ENCODE measurements at places on chromosomes 13 and 19.

DNA sequence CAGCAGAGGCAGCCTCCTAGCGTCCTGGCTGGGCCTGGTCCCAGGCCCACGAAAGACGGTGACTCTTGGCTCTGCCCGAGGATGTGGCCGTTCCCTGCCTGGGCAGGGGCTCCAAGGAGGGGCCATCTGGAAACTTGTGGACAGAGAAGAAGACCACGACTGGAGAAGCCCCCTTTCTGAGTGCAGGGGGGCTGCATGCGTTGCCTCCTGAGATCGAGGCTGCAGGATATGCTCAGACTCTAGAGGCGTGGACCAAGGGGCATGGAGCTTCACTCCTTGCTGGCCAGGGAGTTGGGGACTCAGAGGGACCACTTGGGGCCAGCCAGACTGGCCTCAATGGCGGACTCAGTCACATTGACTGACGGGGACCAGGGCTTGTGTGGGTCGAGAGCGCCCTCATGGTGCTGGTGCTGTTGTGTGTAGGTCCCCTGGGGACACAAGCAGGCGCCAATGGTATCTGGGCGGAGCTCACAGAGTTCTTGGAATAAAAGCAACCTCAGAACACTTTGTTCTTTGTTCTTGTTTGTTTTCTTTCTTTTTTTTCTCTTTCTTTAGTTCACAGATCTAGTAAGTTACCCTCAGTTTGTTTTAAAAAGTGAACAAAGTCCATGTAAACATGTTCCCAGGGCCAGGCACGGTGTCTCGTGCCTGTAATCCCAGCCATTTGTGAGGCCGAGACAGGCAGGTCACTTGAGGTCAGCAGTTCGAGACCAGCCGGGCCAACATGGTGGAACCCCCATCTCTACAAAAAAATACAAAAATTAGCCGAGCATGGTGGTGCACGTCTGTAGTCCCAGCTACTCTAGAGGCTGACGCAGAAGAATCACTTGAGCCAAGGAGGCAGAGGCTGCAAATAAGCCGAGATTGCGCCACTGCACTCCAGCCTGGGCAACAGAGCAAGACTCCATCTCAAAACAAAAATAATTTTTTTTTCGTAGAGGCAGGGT is 10.2 kb downstream of the ANGPTL4 start:
- no peak for DNase-seq

DNA sequence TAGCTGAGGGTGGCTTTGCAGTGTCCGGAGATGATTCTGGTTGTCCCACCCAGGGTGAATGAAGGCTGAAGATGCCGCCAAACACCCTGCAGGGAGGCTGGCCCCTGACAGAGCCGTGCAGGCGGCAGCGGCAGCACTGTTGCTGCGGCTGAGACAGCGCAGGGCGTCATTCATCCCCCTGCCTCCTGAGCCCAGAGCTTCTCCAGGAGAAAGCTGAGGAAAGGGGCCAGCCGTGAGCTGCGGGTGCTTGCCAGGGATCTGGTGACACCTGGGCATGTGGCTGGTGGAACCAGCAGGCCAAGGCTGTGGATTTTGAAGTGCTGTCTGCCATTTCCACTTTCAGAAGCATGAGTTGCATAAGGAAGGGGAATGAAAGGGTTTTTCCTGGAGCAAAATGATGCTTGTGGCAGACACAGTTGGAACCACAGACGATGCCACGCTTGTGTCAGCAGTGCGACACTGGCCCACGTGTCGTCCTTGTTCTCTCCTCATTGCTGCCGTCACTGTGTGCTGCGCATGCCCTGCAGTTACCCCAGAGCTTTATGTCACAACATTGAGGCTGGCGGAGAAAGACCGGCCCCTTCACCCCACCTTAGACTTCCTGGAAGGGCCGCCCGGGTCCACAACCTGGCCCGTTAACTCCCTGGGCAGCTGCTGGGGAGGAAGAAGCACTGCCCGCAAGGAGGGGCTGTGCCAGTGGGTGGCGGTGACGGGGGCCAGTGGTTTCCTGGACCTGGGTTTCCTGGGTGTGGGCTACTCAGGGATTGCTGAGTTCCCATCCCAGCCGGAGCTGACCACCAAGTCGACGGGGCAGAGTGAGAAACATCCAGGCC is 22.7 kb downstream of the TFDP1 start:
- no peak for DNase-seq

- DNase-seq = no peak
Measured at GRCh38 chr13:26721251-26722121, 39.1 kb downstream of the GPR12 start.

DNA sequence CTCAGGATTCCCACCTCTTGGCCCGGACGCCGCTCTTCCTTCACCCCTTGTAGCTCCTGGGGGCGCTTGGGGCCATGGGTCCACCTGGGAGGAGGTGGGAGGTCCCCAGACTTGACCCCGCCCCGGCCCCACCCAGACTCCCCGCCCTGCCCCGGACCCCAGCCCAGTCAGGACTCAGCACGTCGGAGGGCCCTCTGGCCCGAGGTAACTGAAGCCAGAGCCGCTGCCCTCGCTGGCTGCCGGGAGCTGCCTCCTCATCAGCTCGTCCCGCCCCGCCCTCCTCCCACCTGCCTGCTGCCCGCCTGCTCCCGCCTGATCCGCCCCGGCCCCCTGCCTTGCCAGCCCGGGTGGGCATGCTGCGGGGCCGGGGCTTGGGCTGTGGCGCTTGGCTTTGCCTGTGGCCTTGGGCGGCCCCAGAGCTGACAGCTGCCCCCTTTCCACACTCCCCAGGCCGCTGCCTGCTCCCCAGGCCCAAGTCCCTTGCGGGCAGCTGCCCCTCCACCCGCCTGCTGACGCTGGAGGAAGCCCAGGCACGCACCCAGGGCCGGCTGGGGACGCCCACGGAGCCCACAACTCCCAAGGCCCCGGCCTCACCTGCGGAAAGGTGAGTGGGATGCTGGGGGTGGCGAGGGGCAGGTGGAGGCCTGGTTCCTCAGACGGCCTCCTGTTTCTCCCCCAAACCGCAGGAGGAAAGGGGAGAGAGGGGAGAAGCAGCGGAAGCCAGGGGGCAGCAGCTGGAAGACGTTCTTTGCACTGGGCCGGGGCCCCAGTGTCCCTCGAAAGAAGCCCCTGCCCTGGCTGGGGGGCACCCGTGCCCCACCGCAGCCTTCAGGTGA is 9.4 kb downstream of the ARHGAP33 start:
- DNase-seq = no peak

- DNase-seq = no peak
Measured at GRCh38 chr19:33040994-33041827, 23.5 kb downstream of the RHPN2 start.

DNA sequence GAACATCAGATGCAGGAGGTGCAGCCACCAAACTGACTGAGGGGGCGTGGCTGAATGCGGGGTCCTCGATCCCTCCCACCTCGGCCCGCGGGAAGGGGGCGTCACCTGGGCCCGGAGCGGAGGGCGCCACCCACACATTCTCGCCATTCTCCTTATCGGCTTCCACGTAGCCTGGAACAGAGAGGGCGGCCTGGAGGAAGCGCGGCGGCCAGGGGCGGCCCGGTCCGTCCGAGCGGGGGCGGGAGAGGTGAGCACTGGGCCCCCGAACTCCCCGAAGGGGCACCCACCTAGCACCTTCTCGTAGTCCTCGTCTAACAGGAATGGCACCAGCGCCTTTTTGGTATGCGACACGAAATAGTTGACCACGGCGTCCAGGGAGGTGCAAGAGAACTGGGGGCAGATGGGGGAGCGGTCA is 11.8 kb downstream of the STAP2 start:
- DNase-seq = no peak

DNA sequence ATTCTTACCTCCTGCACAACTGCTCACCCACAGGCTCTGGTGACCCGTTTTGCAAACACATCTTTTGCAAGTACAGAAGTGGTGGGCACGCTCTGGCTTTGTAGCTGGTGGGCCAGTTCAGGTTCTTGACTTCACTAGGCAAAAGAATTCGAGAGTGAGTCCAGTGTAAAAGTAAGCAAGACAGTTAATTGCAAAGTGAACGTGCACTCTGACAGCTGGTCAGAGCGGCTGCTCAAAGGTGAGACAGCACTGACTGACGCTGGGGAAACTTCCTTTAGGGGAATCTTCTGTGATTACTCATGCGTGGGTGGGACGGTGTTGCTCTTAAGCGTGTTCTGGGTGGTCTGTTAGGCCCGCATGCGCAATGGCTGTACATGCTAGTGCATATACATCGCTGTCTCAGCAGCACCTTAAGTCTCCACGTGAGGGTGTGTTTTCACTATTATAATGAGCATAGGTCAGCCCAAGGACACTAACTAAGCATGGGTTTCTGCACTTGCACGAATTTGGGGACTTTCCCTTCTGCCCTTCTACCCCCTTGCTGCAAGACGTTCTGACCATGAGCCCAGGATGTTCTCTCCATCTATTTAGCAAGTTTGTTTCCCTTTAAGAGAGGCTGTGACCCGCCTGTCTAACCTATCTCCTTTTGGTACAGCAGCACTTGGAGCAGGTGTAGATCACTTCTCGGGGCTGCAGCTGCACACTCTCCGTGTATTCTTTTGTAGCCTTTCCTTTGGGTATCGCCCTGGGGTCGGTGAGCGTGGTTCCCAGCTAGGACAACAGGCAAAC is 30.2 kb upstream of the CD33 start:
- no peak for DNase-seq

- DNase-seq = no peak
Measured at GRCh38 chr13:77386046-77386445, 59.2 kb upstream of the MYCBP2 start.

DNA sequence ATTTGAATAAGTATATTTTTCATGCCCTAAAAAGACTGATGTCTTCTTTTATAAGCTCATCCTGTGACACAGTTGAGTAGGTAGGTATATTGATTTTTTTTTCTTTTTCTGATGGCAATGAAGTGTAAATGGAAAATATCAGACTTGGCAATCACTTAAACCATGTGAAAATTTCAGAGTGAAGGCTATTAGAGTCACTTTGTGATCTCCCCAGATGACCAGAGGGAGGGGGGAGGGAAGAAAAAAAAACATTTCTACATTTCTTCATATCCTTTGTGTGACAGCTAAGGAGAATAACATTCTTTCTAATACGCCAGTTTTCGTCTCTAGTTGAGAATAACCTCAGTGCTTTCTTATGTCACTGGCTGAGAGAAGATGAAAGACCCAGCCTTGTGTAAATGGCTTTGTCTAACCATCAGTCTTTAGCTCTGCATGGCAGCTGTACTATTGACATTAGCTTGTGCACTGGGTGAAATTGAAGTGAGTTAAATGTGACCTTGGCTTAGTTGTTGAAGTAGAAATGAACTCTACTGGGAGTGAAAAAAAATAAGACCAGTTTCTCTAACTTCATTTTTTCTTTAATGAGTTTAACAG is 332.1 kb upstream of the DACH1 start:
- DNase-seq = no peak

DNA sequence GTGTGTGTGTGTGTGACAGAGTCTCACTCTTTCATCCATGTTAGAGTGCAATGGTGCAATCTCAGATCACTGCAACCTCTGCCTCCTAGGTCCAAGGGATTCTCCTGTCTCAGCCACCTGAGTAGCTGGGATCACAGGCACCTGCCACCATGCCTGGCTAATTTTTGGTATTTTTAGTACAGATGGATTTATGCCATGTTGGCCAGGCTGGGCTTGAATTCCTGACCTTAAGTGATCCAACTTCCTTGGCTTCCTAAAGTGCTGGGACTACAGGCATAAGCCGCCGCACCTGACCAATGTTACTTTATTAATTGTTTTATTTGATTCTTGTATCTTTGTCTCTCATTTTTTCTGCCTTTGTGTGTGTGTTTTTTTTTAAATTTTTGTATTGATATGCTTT is 89.6 kb downstream of the ZNF486 start:
- DNase-seq = no peak

- DNase-seq = no peak
Measured at GRCh38 chr13:99051768-99052455, 74.0 kb upstream of the DOCK9 start.

- DNase-seq = no peak
Measured at GRCh38 chr13:113724780-113725315, 34.2 kb upstream of the TMEM255B start.

- DNase-seq = no peak
Measured at GRCh38 chr13:109924376-109924775, 138.0 kb upstream of the IRS2 start.

DNA sequence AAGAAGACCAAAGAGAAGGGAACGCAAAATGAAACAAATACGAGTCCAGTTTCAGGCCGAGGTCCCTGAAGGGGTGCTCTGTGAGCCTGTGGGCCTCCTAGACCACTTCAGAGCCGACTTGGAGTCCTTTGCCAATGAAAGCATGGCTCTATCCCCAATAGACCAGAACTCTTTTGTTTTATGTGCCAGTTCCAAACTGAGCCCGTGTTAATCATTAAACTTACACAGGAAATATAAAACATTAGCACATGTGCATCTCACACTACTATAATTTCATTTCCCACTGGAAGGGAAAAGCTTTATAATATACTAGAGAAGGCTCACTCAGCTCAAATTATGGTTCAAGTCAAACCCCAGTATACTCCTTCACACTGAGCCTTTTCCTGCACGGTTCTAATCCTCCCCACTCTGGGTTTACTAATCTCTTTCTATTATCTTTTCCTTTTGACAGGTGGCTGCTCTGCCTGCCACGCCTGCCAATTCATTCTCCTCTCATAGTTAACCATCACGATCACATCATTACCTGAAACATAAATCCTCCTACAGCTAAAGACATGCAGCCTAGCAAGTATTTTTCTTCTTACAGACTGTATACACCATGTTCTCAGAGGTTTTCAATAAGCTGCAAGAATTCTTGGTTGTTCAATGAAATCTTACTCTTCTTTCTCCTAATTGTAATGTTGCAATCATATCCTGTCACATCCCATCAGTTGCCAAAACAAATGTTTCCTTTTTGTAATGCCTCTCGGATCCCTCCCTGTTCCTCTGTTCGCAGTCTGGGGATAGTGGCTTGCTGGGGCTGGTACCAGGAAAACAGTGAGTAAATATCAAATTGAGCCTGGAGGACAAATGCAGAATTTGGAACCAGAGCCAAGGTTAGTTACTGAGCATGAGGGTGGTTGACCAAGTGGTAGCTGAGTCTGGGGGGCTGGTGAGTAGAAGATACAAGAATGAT is 18.8 kb upstream of the WASF3 start:
- DNase-seq = no peak

DNA sequence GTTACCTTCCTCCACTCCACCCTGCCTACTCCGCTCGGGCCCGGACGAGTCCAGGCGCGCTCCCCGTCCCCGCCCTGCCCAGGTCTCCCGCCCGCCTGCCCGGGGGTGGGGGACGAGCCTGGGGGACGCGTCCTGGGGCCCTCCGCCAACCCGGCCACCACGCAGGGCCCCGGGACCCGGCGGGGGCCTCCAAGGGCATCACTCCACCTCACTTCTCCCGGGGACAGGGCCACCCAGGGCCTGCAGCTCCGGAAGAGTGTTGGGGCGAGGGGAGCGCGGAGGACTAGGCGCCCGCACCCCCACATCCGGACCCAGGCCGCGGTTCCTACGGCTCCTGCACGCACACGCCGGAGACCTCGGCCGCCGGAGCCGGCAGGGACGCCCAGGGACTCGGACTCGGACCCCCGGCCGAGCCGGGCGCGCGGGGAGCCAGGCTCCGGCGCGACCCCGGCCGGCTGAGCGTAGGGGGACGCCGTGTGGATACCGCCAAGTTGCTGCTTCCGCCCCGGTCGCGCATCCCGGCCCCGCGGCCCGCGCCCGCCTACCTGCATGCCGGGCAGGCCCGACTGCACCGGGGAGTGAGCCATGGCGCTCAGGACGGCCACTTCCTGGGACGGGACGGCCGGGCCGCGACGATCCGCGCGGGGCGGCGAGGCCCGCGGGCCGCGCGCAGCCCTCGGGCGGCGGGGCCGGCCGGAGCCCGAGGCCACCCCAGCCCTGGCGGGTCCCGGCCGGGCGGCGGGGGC is 534 bp downstream of the STK24 start:
- no peak for DNase-seq
